ENCODE measurements at places on chromosomes 7 and 10. TPM values are rescaled to one million over a fixed set of nuclear protein-coding genes. Genes with fewer than 3 reads are reported as not detected.
A peak's percentile ranks its signal among the peaks of the same experiment; 100 is the strongest.

The FGFR2 gene
- total RNA-seq, result 70.8 TPM

The ZRANB1 gene
- total RNA-seq, result 26.9 TPM

The KLF14 gene
- total RNA-seq, result 0.11 TPM

The SEMA4G gene
- total RNA-seq, result 4.4 TPM

The INMT gene
- 1.2 TPM for total RNA-seq

- no peak for ATAC-seq
These were observed 94.1 kb upstream of the ZNF800 start for GRCh38 chr7:127486654-127487053.

- ATAC-seq, result no peak
These were observed 96.5 kb downstream of the STRA8 start for GRCh38 chr7:135330088-135330487.

DNA sequence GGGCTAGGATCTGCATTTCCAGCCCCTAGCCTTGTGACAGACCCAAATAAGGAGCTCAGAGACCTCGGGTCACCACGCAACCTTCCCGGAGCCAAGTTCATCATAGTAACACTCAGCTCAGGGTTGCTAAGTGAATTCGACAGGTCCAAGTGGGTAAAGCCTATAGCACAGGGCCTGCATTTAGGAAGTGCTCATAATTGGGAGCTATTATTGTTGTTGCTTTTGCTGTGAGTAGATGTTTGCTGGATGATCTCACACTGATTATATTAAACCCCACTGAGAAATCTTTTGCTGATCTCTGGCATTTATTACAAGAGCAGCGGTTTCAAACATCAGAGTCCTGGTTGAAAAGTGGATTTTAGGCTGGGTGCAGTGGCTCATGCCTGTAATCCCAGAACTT, 20.3 kb upstream of the SAR1A start:
- no peak for ATAC-seq

DNA sequence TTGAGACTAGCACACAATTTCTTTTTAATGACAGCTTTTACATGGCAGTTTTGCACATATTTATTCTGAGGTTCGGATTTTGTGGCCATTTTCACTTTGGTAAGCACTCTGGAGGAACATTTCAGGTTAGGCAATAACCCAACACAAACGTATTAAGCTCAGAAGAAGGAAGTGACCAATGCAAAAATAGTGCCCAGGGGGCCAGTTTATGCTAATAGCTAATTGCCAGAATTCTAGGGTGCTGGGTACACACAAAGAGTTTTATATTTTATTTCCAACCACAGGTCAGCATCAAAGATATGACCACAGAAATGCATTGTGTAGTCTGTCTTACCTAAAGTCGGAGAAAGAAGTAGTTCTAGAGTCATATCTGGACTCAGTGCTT, 8.4 kb upstream of the AGR2 start:
- no peak for ATAC-seq

DNA sequence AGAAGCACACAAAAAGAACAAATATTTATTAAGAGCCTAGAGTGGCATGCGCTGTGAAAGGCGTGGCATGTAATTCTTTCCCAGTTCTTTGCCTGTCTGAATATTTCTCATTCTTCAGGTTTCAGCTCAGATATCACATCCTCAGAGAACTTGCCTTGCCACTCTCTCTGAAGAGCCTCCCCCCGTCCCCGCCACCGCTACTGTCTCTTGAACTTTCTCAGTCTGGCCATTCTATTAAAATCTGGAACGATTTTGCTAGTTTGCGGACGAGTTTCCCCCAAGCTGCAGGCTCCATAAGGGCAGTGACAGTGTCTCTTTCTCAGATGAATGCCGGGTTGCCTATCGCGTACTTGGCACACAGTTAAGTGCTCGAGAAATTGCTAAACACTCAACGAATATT, 787 bp upstream of the PLEKHA1 start:
- peak; percentile 0 for ATAC-seq
